ENCODE measurements at places on chromosomes 3 and 15. TPM values are rescaled to one million over a fixed set of nuclear protein-coding genes. Genes with fewer than 3 reads are reported as not detected.

CSK gene
- total RNA-seq: 540 TPM

GNAT1 gene
- total RNA-seq: not detected

NR2E3 gene
- total RNA-seq: not detected

TP63 gene
- total RNA-seq: 3.9 TPM

- no peak overlapping the region for H3K27ac ChIP-seq
- no peaks in the 10 kb centered on the region for H3K36me3 ChIP-seq
- no peak overlapping the region for H3K4me3 ChIP-seq
- H3K27me3 ChIP-seq: peaks cover 4% of the 10 kb centered on the region
Measured at GRCh38 chr3:73511571-73512525, 112.9 kb downstream of the PDZRN3 start.

DNA sequence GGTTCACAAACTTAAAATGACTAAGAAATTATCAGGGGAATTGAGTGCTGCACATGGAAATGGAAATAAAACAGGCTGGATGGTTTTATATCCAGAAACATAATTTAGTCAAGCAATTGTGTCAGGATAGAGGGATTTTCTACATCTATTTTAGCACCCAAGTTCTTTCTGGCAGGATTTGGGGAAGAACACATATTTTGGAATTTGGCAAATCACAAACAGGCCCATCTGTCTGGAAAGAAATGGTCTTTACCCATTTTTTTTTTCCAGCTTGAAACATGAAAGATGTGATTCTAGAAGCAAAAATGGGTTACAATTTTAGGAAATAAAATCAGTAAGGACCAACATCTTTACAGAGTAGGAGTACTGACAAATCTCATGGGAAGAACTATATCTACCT lies 14.4 kb upstream of the UNC13C start:
- H3K4me1 ChIP-seq: no peaks in the 10 kb centered on the region
- DNase-seq: no peak
- H3K36me3 ChIP-seq: no peaks in the 10 kb centered on the region
- no peaks in the 10 kb centered on the region for H3K27me3 ChIP-seq

DNA sequence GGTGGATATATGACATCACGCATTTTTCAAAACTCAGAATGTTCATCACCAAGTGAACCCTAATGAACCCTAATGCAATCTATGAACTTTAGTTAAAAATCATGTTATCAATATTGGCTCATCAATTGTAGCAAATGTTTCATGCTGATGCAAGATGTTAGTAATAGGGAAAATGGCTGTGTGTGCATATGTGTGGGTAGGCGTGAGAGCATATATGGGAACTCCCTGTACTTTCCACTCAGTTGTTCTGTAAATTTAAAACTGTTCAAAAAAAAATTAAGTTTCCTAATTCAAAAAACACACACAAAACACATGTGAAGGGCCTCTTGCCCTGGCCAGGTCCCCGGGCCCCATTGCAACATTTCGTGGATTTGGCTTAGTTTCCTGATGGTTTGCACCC lies 89.7 kb upstream of the PROK2 start:
- no peak for DNase-seq
- H3K36me3 ChIP-seq: no peaks in the 10 kb centered on the region
- H3K27ac ChIP-seq: no peak overlapping the region
- peaks cover 13% of the 10 kb centered on the region for H3K4me1 ChIP-seq
